ENCODE measurements at places on chromosomes 7 and 10. TPM values are rescaled to one million over a fixed set of nuclear protein-coding genes. Genes with fewer than 3 reads are reported as not detected.

The CHAT gene
- total RNA-seq = not detected

DNA sequence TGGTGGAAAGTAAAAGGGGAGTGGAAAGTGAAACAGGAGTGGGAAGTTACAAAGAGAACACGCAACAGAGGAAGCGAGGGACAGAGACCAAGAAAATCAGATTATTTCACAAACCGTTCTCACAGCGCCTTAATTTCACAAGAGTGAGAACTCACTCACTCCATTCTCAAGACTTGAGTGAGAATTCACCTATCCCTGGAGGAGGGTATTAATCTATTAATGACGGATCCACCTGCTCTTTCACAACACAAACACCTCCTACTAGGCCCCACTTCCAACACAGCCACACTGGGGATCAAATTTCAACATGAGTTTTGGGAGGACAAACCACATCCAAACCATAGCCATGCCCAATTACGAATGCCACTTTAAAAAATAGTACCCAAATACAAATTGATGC is 297.6 kb downstream of the GPAM start:
- DNase-seq = no peak

- peak; percentile 11 for DNase-seq
Observed at GRCh38 chr7:14836571-14837189, 65.9 kb downstream of the DGKB start.

GRCh38 chr10:94123258-94123995 is 129.7 kb downstream of the PLCE1 start:
- no peak for DNase-seq

DNA sequence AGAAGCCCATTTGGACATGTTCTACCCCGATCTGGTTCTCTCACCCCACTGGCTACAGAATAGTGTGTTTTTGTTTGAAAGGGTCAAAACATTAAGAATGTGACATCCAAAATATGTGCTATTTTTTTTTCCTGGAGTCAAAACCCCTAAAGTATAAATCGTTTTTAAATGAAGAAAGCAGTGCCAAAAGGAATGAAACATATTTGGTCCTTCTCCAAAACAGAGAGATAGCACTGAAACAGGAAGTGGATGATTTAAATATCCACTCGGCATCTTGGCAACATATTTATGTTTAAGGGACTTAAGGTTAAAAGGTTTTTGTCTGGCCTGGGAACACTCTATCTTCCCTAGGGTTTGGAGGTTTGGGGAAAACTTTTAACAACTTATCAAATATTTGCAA is 32.3 kb downstream of the CALD1 start:
- peak; percentile 67 for DNase-seq

GRCh38 chr7:4214291-4215155 is 467.6 kb upstream of the FOXK1 start:
- no peak for DNase-seq

DNA sequence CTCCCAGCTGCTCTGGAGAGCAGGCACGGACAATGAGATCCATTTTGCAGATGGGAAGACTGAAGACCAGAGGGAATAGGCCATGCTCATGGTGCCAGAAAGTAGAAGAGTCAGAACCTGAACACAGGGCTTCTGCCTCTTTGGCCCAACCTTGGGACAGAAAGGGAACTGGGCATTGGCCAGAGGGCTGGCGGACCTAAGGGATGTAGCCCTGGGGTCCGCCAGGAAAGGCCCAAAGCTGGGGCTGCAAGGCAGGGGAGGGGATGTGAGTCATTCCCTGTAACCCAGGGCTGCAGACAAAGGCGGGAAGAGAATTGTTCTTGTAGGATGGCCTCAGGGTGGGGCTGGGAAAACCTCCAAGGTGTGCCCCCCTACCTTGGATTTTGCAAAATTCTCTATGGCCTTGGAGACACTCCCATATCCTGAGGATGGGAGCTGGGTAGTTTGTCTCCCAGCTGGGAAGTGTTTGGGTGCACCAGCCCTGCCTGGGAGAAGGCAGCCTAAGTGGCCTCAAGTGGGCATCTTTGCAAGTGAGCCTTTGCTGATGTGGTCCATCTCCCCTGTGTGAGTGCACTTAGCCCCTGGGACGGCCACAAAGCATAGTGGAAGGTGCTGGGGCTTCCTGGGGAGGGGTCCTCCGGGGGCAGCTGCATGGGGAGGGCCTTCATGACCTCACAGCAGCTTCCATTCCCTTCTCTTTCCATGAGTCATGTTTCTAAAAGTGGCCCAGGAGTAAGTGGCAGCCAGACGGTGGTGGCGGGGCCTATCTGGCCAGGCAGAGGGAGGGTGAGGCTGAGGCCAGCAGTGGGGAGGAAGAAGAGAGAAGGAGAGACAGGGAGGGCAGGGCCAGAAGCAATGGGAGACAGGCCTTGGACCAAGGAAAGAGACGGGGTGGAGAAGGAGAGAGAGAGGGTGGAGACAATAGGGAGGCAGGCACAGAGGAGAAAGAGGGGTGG is 9.2 kb downstream of the AQP1 start:
- DNase-seq = no peak

- DNase-seq = no peak
Observed at GRCh38 chr7:106618480-106618879, 42.5 kb downstream of the CCDC71L start.

DNA sequence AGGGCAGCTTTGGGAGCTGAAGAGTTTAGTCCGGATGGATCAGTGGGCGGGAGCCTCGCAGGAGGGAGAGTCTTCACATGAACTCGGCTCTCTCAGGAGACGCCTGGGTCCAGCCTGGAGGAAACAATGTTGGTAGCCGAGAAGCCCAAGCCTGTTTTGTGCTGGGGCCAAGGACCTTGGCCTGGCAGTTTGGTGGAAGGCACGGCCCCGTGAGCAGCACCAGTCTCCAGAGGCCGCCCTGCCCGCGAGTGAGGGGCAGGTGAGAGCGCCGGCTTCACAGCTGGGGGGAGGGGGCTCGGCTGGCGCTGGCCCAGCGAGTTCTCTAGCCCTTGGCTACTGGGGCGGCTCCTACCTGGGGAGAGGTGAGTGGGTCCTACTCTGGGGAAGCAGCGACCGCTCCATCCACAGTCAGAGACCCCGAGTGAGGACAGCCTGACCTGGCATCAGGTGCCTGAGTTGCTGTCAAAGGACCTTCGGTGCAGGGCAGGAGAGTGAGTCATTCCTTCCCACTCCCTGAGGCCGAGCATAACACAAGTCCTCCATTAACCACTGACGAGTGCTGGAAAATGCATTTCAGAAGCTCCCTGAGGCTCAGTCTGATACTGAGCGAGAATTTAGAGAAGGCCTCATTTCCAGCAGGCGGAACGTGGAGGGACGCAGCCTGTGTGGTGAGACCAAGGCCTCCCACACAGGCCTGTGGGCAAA is 89.3 kb upstream of the DIP2C start:
- no peak for DNase-seq

Measured in skin of body (tissue), 3 donors.